ENCODE measurements at places on chromosomes 16 and 17. TPM values are rescaled to one million over a fixed set of nuclear protein-coding genes. Genes with fewer than 3 reads are reported as not detected.

MYH8 gene
- total RNA-seq, result not detected

CA5A gene
- not detected for total RNA-seq

PKD1 gene
- 183 TPM for total RNA-seq

SPNS3 gene
- not detected for total RNA-seq

PRAC1 gene
- total RNA-seq, result 14.0 TPM

Data from mesothelial cell of epicardium (in vitro differentiated cells).